RWPE2 (cell line): ENCODE measurements at places on chromosomes 5 and 9.

- DNase-seq: no peak
Measured at GRCh38 chr5:103901885-103902284, 339.3 kb upstream of the NUDT12 start.

GRCh38 chr9:22363421-22363887, 83.2 kb upstream of the DMRTA1 start:
- DNase-seq: peak; percentile 45

DNA sequence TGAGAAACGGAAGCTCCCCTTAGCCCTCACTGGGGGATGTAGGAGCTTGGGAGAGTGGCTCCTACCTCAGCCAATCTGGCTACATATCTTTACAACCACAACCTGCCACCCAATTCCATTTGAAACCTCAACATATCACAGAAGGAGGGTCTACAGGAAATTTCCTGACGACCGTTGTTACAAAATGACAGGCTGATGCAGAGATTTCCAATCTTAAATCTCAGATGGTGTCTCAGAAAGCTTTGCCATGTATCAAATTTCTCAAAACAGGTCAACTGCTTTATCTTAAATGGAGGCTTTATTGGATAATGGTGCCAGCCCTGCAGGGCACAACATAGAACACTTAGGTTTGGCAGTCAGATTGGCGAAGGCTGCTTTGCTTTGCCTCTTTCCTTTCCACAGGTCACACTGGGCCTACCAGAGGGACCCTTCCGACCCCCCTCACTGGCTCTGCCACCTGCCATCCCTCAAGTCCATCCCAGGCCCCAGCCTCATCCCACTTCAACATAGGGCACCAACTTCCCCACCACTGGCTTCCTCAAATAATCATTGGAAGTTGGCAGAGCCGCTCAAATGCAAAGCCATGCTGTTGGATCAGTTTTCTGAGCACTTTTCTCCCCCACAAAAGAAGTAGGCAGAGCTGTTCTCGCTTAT, 11.1 kb upstream of the SPATA31E1 start:
- DNase-seq: no peak

DNA sequence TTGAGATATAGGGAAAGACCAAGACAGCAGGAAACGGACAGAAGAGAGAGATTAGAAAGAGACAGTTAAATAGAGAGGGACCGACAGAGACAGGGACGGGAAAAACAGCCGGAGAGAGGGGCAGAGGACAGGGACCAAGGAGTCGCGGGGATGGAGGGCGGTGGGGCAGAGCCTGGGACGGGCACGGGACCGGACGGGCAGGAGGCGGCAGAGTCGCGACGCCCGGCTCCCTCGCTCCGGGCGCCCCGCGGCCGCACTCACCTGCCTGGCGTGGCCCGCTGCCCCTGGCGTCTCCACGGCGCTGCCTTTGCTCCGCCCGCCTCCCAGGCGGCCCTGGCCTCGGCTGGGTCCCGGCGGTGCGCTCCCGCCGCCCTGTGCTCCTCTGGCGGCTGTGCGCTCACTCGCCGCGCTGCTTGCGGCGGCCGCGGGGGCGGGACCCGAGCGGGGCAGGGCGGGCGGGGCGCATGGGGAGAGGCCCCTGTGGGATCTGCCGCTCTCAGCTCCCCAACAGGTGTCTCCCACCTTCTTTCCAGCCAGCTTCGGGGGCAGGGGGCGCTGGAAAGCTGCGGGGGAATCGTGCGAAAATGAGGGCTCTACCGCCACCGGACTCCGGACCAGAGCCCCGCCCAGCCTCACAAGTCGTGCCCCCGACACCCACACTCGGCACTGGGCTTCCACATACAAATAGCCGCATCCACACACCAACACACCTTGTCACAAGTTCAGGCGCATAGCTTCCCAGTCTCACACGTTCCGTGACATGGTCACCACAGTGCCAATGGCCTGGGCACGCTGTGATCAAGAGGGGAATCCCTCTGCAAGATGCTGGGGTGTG, at the start of gene ARID3C:
Gene ARID3C, minus strand, starts transcription at position 411 of the 835 bp plus-strand sequence. CDS start 1,052 bp downstream, outside the sequence.
- DNase-seq: no peak

GRCh38 chr9:74960561-74960960, 7.8 kb upstream of the C9orf40 start:
- DNase-seq: no peak
